Hepatic stellate cell (primary cell): ENCODE measurements at places on chromosomes 4 and X.

DNA sequence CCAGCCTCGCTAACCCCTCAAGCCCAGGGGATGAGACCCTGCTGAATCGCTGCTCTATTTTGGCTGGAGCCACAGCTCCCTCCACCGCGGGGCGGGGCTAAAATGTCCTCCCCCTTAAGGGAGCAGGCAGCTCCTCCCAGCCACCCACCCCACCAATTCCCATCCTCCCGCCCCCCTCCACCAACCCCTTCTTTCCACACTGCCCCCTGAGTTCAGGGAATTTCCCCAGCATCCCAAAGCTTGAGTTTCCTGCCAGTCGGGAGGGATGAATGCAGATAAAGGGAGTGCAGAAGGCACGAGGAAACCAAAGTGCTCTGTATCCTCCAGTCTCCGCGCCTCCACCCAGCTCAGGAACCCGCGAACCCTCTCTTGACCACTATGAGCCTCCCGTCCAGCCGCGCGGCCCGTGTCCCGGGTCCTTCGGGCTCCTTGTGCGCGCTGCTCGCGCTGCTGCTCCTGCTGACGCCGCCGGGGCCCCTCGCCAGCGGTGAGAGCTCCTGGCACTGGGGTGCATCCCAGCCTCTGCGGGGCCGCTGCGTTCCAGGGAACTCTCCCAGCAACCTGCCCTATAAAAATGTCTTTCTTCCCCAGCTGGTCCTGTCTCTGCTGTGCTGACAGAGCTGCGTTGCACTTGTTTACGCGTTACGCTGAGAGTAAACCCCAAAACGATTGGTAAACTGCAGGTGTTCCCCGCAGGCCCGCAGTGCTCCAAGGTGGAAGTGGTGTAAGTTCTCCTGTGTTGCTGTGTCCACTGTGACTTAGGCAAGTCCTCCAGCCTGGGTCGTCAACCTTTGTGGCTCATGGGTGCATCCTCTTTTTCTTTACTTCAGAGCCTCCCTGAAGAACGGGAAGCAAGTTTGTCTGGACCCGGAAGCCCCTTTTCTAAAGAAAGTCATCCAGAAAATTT is at the start of gene CXCL6:
CXCL6 (plus strand) TSS at position 306 of the 907 bp plus-strand sequence; CDS start at position 379, 73 bp downstream.
- no peak for DNase-seq

DNA sequence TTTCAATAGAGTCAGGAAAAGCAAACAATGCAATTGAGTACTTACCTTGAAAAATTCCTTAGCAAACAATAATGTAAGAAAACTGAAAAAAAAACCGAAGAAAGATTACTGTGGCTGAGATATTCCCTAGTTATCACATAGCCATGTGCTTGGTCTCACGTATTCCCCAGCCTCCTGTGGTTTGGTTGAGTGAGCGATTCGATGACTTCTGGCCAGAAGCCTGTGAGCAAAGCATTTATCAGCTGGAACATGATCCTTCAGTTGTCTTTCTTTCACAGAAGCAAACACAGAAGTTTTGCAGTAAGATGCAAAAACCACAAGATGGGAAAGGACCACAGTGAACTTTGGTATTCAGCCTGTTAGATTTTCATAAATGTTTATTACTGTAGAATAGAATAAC is 1754.3 kb upstream of the AGA start:
- DNase-seq: no peak

- no peak for DNase-seq
Observed at GRCh38 chr4:120080533-120080932, 13.9 kb upstream of the MAD2L1 start.

DNA sequence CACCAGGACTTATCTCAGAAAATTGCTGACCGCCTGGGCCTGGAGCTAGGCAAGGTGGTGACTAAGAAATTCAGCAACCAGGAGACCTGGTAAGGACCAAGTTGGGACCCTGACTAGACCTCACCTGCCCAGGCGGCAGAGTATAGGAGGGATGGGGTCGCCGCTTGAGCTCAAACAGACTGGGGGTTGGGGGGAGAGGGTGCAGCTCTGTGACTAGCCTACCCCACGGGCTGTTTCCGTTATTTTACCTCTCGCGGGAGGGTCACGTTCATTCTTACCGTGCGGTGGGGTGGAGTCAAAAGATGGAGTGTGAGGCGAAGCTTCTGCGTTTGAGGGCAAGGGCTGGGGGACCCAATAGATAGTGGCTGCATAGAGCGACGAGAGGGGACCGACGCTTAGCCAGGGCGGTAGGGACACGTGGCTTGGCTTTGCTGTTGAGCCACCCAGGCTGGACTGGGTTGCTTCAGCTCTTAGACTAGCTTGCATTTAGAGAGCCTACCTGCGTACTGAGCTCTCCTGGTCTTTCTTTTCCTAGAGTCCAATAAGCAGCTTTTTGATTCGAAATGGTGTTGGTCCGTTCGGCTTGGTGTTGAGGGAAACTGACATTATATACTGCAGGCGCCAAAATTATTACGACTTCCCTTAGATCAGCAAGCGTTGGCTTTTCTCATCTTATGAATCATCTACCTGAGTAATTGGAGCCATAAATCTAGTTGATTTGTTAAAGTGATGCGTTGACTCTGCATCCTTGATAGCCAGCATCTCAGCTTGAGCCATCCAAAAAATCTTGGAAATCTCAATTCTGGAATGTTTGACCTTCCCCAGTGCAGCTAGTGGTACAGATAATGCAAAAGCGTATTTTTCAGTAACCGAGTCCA is 591 bp downstream of the PRPS1 start:
- peak; percentile 22 for DNase-seq

GRCh38 chrX:9458516-9459078 is 6.3 kb upstream of the TBL1X start:
- no peak for DNase-seq

- peak; percentile 29 for DNase-seq
Observed at GRCh38 chr4:140653718-140654494, 85.1 kb upstream of the UCP1 start.

GRCh38 chr4:150037251-150037856 is 40.9 kb upstream of the DCLK2 start:
- no peak for DNase-seq

DNA sequence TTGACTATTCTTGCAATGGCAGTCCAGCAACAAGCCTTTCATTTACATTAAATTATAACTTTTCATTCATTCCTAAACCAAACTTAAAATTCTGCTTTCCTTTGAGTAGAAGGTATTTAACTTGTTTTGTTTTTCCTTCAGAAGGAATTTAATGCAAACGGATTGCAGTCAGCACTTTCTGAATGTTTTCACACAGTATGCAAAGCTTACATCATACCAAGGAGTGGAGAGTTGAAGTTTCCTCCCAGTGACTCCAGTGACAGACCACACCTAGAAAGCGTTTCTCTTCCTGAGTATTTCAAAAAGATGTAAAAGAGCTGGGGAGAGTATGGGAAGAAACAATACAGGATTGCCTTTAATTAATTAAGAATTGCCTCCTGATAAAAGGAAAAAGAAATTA is 8.1 kb downstream of the EPGN start:
- no peak for DNase-seq

DNA sequence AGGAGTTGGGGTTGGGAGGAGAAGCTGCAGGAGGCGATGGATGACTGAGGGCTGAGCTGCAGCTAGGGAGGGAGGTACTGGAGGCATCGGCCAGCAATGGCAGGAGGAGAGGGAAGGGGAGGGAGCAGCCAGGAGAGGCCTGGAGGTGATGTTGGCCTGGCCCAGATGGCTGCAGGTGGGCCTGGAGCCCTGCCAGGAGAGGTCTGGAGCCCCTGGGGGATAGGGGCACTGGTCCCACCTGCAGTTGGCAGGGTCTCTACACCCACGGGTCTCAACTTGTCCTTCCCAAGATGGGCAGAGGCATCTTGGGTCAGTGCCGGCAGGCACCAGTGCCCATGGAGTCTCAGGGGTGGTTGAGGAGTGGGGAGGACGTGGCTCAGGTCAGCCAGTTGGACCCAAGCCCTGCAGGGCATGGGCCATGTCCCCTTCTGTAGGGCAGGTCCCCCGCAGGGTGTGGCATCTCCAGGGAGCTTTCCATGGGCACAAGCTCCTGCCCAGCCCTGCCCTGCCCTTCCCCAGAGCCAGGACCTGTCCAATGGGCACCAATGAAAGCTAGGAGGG is 2.7 kb upstream of the MXD4 start:
- DNase-seq: no peak
